GM04503 (cell line): ENCODE measurements at places on chromosomes 7 and 10.

- DNase-seq: no peak
Measured at GRCh38 chr7:2095436-2095835, 137.3 kb downstream of the MAD1L1 start.

GRCh38 chr7:119522698-119523097, 750.3 kb upstream of the KCND2 start:
- DNase-seq: no peak

GRCh38 chr7:28688651-28689050, 269.5 kb downstream of the TRIL start:
- DNase-seq: peak; percentile 58

DNA sequence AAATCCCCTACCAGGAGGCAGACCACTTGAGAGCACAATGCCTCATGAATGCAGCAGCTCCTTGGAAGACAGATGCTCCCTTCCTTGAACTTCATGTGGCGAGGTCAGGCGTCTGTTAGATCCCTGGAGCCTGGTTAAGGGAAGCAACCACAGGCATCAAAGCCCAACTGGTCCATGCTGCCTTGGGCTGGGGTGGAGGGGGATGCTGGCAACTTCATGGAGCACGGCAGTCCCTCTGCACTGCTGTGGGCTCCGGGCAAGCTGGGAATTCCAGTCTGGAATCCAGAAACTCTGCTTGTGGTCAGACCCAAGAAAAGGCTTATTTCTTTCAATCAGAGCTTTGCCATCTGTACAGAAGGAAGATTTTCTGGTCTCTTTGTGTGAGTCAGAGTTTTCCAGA, 130.4 kb downstream of the PFKFB3 start:
- no peak for DNase-seq

DNA sequence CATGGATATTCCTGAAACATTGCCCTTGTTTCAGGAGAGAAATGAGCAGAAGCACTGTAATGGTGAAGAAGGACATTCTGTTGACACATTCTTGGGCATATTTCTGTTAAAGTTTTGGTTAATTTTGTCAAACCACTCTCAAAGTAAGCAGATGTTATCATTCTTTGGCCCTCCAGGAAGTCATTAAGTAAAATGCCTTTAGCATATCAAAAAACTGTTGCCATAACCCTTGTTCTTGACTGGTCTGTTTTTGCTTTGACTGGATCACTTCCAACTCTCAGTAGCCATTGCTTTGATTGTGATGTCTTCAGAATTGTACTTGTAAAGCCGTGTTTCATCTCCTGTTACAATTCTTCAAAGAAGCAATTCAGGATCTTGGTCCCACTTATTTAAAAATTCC, 404.3 kb upstream of the LRRTM3 start:
- no peak for DNase-seq

DNA sequence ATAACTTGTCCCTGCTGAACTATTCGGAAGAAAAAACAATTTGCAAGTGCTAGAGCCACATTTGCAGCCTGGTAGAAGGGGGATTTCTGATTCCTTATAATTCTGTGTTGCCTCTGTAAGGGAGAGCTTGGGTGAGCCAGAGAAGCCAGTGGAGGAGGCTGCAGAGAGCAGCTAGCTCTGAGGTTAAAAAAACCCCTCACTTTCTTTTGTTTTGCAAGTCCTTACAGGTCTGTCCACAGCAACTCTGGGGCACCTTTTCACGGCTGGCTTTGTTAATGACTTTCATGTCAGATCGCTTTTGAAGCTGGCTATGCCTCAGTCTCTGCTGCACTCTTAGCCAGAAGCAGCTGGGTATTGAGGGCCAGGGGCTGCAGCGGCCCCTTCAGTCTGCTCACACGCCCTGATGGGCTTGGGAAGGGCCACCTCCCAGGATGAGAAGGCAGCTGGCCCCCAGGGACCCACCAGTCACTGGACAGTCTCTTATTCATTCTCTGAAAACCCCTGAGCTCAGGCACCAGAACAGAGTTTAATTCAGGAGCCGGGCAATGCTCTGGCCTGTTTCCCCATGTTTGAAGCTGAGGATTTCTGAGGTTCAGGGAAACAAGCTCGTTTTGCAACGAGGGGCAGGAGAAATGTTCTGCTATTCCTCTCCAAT, 30.9 kb downstream of the TRIM8 start:
- no peak for DNase-seq

DNA sequence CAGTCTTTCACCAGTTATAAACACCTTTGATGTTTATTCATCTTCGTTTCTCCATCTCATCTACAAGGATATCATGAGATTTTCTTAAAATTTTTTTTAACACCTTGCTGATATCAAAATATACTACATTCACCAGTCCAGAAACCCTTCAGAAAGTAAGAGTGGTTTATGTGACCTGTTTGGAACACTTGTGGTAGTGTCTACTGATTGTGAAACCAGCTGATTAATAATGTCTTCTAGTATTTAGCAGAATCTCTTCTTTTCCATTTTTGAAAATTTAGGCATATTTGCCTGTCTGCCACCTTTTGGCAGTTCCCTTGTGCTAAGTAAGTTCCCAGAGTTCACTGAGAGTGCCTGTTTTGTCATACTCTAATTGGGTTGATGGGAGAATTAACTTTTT, 18.5 kb downstream of the DLD start:
- no peak for DNase-seq

- DNase-seq: no peak
Measured at GRCh38 chr7:73742753-73743641, 4.4 kb upstream of the ABHD11 start.

DNA sequence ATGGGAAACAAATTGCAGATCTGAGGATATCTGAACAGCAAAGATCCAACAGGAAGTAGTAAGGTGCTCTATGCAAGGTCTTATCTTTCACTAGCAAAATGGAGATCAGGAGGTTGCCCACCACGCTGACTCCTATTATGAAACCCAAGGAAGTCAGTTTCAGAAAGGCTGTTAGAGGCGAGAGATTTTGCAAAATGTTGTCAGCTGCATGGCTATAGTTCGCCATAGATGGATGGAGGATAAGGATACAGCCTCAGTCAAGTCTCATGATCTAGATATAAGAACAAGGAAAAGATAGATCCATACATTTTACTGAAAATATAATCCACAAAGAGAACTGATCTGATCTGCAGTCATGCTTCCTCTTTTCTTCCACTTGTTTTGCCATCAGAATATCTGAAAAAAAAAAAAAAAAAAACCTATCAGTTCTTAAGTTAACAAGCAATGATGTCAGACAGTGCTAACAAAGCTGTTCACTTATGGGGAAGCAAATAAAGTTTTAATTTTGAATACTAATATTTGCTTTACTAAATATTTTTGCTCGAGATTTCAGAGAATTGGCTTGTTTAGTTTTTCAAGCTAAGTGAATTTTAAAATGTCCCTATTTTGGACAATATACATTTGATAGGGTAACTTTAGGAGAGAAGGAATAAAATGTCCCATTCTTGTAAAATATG, 2.0 kb downstream of the GPR85 start:
- no peak for DNase-seq

DNA sequence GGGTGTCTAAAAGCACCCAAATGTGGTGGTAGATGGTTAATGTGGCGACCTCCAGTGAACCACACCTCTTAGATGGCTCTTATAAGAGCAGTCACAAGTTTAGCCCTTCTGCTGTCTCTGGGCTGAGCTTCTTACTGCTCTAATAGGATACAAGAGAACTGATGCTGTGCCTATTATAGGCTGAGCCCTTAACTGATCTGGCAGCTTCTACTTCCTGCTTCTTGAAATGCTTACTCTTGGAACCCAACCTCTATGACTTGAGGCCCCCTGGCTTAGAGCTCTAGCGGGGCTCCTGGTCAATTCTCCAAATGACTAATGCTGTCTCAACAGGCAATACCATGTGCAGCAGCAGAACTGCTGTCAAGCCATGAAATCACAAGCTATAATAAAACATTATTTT, 35.0 kb upstream of the LSM8 start:
- no peak for DNase-seq

- no peak for DNase-seq
Measured at GRCh38 chr10:17235136-17235535, 7.1 kb downstream of the VIM start.

DNA sequence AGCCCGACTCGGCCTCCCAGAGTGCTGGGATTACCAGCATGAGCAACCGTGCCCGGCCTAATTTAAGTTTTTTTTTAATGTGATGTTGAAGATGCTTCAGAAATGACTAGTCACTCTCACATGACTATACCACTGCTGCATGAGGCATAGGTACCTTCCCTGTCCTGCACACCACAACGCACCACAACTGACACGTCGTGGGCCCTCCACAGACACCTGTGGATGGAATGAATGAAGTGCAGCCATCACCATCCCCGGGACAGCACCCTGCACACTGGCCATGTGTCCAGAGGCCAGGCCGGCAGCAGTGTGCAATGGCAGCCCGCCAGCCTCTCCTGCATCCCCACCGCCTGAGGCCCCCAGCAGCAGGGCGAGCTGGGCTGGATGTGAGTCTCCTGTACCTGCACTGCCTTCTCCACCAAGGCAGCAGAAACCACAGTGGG, 55.1 kb downstream of the VOPP1 start:
- no peak for DNase-seq

- no peak for DNase-seq
Measured at GRCh38 chr10:31878486-31878885, 50.1 kb downstream of the ARHGAP12 start.

GRCh38 chr10:93152136-93152535, 78.4 kb downstream of the CYP26A1 start:
- peak; percentile 77 for DNase-seq

- no peak for DNase-seq
Measured at GRCh38 chr10:47054974-47055373, 143.7 kb downstream of the PTPN20 start.

DNA sequence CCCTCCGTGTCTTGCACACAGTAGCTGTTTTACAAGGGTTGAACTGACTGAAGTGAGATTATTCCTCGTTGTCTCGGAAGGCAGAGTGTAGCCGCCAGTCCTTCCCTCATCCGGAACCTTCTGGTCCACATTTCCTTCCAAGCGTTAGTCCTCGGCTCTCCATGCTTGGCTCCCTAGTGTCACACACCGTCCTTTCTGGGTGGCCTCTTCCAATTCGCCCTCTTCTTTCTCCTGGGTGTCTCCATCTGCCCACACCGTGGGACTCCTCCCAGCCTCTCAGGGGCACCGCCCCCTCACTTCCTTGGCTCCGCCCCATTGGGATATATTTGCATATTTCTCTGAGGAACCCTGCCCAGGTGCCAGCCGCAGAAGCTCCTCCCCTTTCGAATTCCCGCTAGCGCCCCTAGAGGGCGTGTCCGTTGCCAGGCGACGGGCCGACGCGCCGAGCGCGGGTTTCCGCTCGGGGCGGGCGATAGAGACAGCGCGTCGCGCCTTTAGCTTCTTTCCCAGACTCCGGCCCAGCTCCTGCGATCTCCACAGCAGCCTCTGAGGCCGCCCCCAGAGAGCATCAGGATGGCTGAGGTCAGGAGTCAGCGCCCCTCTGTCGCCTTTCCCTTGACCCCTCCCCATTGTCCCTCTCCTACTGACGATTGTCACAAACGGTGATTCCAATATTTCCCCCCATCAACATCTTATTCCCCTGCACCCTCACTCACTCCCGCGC, at the start of gene CFAP58:
CFAP58 (plus strand) TSS at position 509 of the 724 bp plus-strand sequence; CDS start at position 574, 65 bp downstream.
- no peak for DNase-seq

DNA sequence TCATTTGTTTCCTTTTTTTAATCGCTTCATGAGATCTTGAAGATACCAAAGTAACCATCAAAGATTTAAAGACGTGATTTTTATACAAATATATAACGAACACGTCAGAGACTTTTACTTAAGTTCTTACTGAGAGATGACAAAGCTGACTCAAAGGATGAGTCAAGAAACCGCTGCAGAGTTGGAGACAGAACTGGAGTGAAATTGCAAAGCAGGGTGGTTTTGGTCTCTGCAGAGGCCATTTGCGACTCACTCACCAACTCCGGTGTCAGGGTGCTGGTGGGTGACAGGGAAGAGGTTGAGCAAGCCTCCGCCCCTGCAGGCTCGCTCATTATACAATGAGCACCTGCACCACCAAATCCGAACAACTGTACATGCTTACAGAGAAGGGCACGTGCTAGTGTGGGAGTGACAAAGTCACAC, 75.2 kb downstream of the DNAJB6 start:
- DNase-seq: peak; percentile 62

DNA sequence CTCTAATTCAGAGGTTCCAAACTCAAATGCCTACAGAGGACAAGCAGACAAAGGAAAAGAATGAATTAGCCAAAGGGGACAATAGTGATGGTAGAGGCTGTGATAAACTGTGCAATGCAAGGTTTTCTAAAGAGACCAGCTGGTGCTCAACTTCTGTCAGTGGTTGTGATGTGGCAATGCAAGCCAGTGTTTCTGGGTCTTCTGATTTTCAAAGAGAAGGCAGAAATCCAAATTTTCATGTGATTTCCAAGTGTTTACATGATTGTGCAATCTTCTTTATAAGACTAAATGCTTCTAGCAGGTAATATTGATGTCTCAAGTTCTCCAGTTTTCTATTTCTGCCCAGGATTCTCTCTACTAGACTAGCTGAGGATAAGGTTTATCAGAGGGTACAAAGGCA, 135.9 kb downstream of the PCDH15 start:
- no peak for DNase-seq

DNA sequence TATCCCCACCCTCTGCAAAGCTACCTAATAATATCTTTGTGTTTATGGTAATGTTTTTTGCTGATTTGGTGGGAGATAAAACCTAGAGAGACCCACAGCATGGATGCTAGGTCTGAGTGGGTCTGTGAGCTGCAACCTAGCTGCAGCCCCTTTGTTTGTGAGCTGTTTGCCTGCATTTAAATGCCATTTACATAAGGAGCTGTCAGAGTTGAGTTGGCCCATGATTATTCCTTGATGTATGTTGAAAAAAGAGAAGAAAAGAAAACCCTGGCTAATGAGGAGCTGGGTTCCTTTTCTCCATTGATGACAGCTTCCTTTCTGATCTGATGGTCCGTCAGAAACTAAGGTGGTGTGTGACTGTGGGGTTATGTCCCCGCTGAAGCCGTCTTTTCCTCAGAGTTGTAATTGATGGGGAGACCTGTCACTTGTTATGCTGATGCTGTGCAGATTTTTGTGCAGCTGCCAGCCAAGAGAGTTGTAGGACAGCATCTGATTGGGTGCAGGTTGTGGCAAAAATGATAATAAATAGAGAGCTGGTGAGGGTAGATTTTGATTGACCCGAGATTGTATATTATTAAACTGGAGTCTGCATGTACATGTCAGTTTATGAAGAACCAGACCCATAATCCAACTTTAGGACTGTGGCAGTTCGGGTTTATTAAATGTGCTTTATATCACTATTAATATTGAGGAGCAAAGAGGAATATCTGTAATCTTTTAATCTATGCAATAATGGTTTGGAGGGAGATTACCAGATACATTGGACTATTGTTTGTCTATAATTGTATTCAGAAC, 219.8 kb downstream of the AUTS2 start:
- no peak for DNase-seq

GRCh38 chr7:151272405-151272804, 23.9 kb upstream of the SMARCD3 start:
- DNase-seq: no peak
